Neural progenitor cell (in vitro differentiated cells): ENCODE measurements at places on chromosomes 3 and 15.

GRCh38 chr3:170792471-170792870, 77.5 kb downstream of the RPL22L1 start:
- DNase-seq = no peak

DNA sequence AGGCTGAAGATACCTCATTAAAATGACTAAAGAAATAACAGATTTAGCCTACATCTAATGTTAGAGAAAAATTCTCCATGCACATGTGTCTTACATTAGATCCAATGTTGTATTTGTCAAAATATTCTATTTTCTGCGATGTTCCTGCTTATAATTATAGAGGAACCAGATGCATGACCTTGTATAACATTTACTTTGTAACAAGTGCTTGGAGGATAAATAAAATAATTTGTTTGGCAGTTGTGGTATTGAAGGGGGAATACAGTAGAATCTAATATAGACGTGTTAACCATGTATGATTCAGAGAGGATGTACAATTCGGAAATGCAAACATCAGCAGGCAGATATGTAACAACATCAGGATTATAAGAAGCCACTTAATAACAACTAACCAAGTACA, 922.2 kb downstream of the TUSC7 start:
- DNase-seq = no peak

- DNase-seq = no peak
These were observed 6.9 kb downstream of the ACAD11 start for GRCh38 chr3:132652640-132653270.

- DNase-seq = no peak
These were observed 34.0 kb downstream of the PXK start for GRCh38 chr3:58366699-58367098.
